Hepatocyte (in vitro differentiated cells): ENCODE measurements at places on chromosomes 16 and 17. TPM values are rescaled to one million over a fixed set of nuclear protein-coding genes. Genes with fewer than 3 reads are reported as not detected.

- no peaks in the 10 kb centered on the region for H3K36me3 ChIP-seq
- no peak within 1 kb of the TSS for H3K4me3 ChIP-seq
- H3K27me3 ChIP-seq: no peaks in the 10 kb centered on the region
- DNase-seq: no peak
- H3K27ac ChIP-seq: no peak within 1 kb of the TSS
These were observed at the start of gene ALOX12 for GRCh38 chr17:6995500-6996255. Gene ALOX12 (plus strand): TSS chr17:6996049. CDS start chr17:6996118, 69 bp downstream.

DNA sequence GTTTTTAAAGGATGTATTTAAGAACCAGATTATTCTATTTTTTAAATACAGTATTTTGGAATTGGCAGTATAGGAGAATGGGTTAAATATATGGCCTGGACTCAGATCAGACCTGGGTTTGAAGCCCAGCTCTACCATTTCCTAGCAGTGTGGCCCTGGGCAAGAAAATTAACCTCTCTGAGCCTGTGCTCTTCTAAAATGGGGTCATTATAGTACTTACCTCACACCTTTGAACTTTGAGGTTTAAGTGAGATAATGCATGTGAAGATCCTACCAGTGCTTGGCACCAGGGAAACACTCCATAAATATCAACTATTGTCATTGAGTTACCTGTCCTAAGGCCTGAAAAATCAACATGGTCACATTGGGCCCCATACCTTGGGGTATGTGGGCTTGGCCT lies 93.4 kb upstream of the WSB1 start:
- DNase-seq: no peak
- no peak overlapping the region for H3K27ac ChIP-seq
- H3K4me3 ChIP-seq: no peak overlapping the region

DNA sequence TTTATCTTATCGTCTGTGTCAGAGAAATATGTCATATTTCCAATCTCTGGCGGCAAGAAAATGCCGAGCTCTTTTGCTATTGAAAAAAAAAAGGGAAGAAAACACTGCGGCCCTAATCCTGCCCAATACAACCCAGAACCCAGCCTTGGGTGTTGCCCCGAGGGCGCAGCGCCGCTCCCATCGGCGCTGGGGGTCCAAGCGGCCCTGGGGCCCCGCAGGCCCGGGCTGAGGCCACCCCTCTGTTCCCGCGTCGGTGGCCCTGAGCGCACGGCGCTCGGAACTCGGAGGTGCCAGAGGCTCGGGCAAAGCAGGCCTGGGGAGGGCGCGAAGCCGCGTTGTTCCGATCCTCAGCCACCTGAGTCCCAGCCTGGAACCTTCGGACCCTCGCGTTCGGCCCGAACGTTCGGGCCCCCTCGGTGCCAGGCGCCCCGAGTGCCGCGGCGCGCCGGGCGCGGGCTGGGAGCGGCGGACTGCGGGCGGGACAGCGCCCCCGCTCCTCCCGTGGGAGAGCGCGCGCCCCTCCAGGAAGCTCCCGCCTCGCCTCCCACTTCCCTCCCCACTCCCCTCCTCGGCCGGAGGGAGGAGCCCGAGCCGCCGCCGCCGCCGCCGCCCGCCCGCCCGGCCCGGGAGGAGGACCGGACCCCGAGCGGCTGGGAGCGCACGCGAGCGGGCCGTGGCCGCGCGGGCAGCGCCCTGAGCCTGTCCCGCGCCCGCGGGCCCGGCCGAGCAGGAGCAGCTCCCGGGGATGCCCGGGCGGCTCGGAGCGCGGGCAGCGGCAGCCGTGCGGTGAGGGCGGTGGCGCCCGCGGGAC lies at the start of gene CPNE2:
Gene CPNE2 (plus strand): TSS at position 609 of the 811 bp plus-strand sequence. CDS start 18,160 bp downstream, outside the sequence.
- H3K27me3 ChIP-seq: no peaks in the 10 kb centered on the region
- peak within 1 kb of the TSS; percentile 82 for H3K4me3 ChIP-seq
- peak; percentile 83 for DNase-seq
- H3K4me1 ChIP-seq: peaks cover 7% of the 10 kb centered on the region
- no peaks in the 10 kb centered on the region for H3K36me3 ChIP-seq
- peak within 1 kb of the TSS; percentile 74 for H3K27ac ChIP-seq

- H3K4me1 ChIP-seq: no peaks in the 10 kb centered on the region
- DNase-seq: no peak
- no peak overlapping the region for H3K4me3 ChIP-seq
- H3K27ac ChIP-seq: no peak overlapping the region
- H3K27me3 ChIP-seq: no peaks in the 10 kb centered on the region
- H3K36me3 ChIP-seq: no peaks in the 10 kb centered on the region
These were observed 16.6 kb upstream of the SLC5A11 start for GRCh38 chr16:24829153-24829552.

BEAN1 gene
- 0.63 and 0.68 TPM in 2 replicates for total RNA-seq

DNA sequence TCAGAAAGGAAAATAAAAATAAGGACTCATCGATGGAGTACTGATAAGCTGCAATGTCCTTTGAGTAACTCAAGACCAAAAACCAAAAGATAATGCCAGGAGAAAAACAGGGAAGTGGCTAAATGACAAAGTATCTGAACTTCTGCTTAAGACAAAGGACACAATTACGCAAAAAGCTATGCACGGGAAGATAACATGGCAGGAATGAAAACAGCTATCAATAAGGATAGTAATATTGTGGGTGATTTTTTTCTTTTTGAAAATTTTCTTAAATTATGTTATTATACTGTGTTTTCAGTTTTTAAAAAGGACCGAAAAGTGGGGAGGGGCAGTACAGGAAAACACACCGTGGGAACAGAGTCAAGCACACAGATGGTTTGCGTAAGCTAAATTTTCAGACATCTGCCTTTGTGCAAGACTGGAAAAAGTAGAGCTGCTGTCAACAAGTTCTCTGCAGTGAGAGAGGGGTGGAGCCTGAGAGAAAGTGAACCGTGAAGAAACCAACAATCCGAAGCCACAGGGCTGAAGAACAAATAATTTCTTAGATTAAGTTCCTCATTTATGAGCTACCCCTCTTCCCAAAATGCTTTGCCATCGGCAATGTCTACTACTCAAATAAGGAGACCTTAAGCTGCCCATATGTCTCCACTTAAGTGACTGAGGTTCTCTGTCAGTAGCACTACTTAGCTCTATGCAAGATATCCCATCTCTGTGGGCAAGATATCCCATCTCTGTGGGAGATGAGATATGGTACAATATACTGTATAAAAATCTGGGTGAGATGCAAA lies 99.9 kb upstream of the CORO6 start:
- H3K4me1 ChIP-seq: peaks cover 7% of the 10 kb centered on the region
- H3K4me3 ChIP-seq: no peak overlapping the region
- no peaks in the 10 kb centered on the region for H3K27me3 ChIP-seq

DNA sequence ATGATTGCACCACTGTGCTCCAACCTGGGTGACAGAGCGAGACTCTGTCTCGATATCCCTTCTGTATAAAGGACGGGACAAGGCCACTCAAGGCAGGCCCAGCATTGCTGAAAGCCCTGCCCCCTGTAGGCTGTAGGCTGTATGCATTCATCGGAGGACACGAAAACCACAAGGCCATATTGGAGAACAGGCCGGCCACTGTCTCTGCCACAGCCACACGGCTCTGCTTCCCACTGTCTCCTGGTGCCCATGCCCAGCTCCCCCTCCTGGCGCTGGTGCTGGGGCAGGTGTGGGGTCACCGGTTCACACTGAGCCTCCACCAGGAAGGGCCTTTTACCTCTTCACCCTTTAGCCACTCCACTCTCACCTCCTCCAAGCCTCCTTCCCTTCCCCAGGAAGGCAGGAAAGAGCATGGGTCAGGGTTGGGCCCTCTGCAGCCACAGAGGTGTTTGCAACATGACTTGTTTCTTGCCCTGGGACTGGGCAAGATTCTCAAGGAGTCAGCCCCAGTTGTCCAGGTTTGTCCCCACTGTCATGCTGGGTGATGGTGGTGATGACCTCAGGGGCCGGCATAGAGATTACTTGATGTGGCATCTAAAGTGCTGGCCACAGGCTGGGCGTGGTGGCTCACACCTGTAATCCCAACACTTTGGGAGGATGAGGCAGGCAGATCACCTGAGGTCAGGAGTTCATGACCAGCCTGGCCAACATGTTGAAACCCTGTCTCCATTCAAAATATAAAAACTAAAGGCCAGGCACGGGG lies 5.3 kb upstream of the NTN3 start:
- no peak overlapping the region for H3K4me3 ChIP-seq
- H3K27ac ChIP-seq: no peak overlapping the region
- peaks cover 35% of the 10 kb centered on the region for H3K4me1 ChIP-seq
- no peak for DNase-seq
- H3K27me3 ChIP-seq: peaks cover 8% of the 10 kb centered on the region

GRCh38 chr17:37133136-37133535 lies 184.4 kb downstream of the AATF start:
- H3K4me1 ChIP-seq: peaks cover 38% of the 10 kb centered on the region
- DNase-seq: no peak
- no peaks in the 10 kb centered on the region for H3K36me3 ChIP-seq
- H3K4me3 ChIP-seq: no peak overlapping the region
- no peak overlapping the region for H3K27ac ChIP-seq

MYH13 gene
- total RNA-seq: 0.03 TPM in 1 of 2 replicates, not detected in the other

DNA sequence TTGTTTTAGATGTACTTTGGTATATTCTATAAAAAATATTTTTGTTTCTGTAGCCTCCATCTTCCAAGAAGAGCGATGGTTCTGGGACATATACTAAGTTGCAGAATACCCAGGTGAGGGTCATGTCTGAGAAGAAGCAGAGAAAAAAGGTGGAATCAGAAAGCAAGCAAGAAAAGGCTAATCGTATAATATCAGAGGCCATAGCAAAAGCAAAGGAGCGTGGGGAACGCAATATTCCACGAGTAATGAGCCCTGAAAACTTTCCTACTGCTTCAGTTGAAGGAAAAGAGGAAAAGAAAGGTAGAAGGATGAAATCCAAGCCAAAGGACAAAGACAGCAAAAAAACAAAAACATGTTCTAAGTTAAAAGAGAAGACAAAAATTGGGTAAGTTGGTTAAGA lies 154.6 kb downstream of the CHD9 start:
- H3K4me1 ChIP-seq: peaks cover 6% of the 10 kb centered on the region
- H3K4me3 ChIP-seq: peak overlapping the region; percentile 33
- peak overlapping the region; percentile 92 for H3K27ac ChIP-seq
- no peaks in the 10 kb centered on the region for H3K27me3 ChIP-seq
- DNase-seq: no peak

- H3K4me1 ChIP-seq: peaks cover 11% of the 10 kb centered on the region
- peak overlapping the region; percentile 18 for H3K4me3 ChIP-seq
- DNase-seq: no peak
- H3K36me3 ChIP-seq: no peaks in the 10 kb centered on the region
These were observed 1.5 kb downstream of the SPOP start for GRCh38 chr17:49676276-49676868.

CCL14 gene
- 0.27 and 1.5 TPM in 2 replicates for total RNA-seq

DNAH3 gene
- total RNA-seq: 0.12 and 0.37 TPM in 2 replicates

DNA sequence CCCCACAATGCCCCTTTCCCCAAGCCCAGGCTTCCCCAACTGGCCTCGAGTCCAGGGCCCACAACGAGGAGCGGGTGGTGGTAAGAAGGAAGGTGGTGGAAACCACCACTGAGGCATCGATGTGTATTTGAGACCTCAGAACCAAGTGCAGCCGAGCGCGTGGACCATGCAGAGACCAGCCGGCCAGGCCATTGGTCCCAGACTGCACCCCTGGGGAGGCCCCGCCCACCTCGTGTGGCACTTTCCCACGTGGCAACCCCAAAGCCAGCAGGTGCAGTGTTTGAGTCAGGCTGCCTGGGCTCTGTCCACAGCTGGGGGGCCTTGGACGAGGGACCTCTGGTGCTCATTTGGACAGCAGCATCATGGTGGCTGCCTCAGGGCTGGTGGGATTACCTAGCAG lies 28.1 kb upstream of the BAHCC1 start:
- H3K4me3 ChIP-seq: no peak overlapping the region
- H3K27me3 ChIP-seq: no peaks in the 10 kb centered on the region
- peaks cover 15% of the 10 kb centered on the region for H3K4me1 ChIP-seq
- DNase-seq: no peak
- H3K27ac ChIP-seq: no peak overlapping the region

- H3K27me3 ChIP-seq: no peaks in the 10 kb centered on the region
- H3K4me1 ChIP-seq: peaks cover 16% of the 10 kb centered on the region
- no peak overlapping the region for H3K4me3 ChIP-seq
- no peak for DNase-seq
- H3K27ac ChIP-seq: peak overlapping the region; percentile 77
- H3K36me3 ChIP-seq: no peaks in the 10 kb centered on the region
These were observed 10.7 kb downstream of the HPR start for GRCh38 chr16:72073560-72074230.

DNA sequence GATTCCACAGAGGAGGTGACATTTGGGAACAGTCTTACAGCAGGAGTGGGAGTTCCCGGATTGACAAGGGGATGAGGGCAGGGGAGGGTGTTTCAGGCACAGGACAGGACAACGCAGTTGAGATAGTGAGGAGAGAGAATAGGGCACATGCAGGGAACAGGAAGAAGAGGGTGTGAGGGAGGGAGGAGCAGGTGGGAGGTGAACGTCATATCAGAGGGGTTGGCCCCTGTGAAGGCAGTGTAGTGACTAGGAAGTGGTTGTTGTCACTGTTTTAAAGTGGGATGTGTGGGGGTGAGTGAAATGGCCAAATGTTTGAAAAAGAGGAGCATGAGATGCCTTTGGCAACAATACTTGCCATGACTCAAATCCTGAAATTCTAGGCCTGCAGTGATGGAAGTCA lies 12.2 kb downstream of the PRKCB start:
- DNase-seq: no peak
- H3K4me1 ChIP-seq: no peaks in the 10 kb centered on the region
- H3K36me3 ChIP-seq: no peaks in the 10 kb centered on the region
- no peak overlapping the region for H3K27ac ChIP-seq
- H3K27me3 ChIP-seq: peaks cover 6% of the 10 kb centered on the region
- no peak overlapping the region for H3K4me3 ChIP-seq

GRCh38 chr16:74888232-74888862 lies 96.6 kb downstream of the WDR59 start:
- no peaks in the 10 kb centered on the region for H3K27me3 ChIP-seq
- H3K36me3 ChIP-seq: no peaks in the 10 kb centered on the region
- no peak for DNase-seq

DNA sequence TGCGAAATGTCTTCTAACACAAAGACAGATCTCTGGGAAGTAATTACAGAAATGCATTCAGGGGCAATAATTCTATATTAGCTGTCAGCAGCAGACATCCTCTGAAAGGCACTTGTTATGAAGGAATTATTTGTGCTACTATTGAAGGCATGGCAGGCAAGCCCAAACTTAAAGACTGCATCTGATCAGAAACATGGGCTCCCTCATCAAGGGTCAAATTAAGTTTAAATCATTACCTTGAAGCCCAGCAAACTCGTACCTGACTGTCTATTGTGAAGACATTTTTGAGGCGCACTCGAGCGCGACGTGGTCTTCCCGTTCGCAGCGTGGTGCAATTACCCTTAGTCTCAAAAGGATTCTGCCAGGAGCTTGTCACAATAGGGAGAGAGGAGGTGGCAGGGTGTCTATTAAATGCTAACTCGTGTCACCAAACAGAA lies 110.6 kb downstream of the ZNF423 start:
- peaks cover 1% of the 10 kb centered on the region for H3K4me1 ChIP-seq
- H3K36me3 ChIP-seq: no peaks in the 10 kb centered on the region
- no peak overlapping the region for H3K4me3 ChIP-seq
- DNase-seq: no peak
- H3K27ac ChIP-seq: no peak overlapping the region

DNA sequence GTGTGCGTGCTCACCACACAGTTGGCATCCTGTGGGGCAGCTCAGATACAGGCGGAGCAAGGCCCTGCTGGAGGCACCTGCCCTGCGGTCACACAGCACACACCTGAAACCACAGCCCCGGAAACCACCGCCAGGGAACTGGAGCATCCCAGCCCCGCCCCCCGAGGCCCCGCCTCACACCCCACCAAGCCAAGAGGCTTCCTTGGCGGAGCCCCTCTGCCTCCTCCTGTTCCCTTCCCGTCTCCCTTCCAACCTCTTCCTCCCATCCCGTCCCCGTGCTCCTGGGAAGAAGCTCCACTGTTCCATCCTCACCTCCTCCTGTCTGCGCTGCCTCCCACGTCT lies 205.5 kb downstream of the NTN1 start:
- no peaks in the 10 kb centered on the region for H3K27me3 ChIP-seq
- H3K36me3 ChIP-seq: no peaks in the 10 kb centered on the region
- H3K27ac ChIP-seq: no peak overlapping the region
- H3K4me1 ChIP-seq: no peaks in the 10 kb centered on the region
